Epithelial cell of proximal tubule (primary cell): ENCODE measurements at places on chromosomes 2 and 18. TPM values are rescaled to one million over a fixed set of nuclear protein-coding genes. Genes with fewer than 3 reads are reported as not detected.
A peak's percentile ranks its signal among the peaks of the same experiment; 100 is the strongest.

The CD8A gene
- total RNA-seq: not detected in 2 replicates

DNA sequence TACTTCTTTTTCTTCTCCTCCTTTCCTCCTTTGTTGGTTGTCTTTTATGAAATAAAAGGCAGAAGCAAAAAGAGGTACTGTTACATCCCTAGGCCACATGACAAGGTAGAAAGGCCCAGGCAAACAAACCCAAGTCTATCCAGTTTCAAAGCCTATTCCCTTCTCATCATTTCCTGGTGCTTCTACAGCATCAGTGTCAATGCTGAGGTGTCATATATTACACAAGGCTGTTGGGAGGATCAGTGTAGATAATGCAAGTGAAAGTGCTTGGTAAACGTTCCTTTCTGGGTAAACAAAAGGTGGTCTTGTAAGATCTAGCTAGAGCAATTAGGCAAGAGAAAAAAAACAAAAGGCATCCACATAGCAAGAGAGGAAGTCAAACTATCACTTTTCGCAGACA is 64.9 kb downstream of the EVA1A start:
- no peak for DNase-seq

GRCh38 chr18:26383454-26384270 is 157.4 kb downstream of the TAF4B start:
- DNase-seq: peak; percentile 16

- DNase-seq: no peak
These were observed 442.3 kb upstream of the HNMT start for GRCh38 chr2:137521653-137522619.
